ENCODE measurements at places on chromosomes 4 and X.

DNA sequence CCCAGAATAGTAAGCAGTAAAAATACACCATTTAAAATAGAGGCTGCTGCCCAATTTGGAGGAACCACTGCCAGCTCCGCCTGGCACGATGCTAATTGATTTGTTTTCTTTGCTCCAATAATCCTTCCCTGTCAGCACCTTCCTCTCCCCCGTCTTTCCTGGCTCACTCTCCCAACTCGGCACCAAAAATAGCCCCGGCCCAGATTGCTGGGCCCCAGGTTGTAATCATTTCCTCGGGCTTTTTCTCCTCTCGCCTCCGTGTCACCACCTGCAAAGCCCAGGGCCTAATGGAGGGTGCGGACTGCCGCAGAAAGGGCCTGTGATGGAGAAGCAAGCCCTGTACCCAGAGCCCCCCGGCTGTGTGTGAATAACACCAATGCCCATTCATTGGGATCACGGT, 197.6 kb upstream of the PSAPL1 start:
- DNase-seq: no peak

DNA sequence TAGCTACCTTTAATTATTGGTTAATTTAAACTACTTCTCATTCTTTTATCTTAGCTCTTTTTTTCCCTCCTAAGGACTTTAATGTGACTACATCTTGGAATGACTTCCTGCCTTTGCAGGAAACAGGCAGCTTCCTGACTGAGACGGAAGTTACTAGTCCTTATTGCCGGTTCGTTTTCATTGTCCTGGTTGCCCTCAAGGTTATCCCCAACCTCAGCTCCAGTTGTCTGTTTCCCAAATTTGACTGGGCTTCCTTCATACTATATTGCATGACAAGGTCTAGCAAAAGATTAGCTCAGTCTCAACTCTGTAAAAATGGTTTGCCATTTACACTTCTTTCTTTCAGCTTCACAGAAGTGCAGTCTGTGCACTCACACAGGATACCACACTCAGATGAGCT, 109.9 kb upstream of the DDX53 start:
- no peak for DNase-seq

GRCh38 chr4:43251841-43252240, 359.3 kb downstream of the GRXCR1 start:
- DNase-seq: no peak

DNA sequence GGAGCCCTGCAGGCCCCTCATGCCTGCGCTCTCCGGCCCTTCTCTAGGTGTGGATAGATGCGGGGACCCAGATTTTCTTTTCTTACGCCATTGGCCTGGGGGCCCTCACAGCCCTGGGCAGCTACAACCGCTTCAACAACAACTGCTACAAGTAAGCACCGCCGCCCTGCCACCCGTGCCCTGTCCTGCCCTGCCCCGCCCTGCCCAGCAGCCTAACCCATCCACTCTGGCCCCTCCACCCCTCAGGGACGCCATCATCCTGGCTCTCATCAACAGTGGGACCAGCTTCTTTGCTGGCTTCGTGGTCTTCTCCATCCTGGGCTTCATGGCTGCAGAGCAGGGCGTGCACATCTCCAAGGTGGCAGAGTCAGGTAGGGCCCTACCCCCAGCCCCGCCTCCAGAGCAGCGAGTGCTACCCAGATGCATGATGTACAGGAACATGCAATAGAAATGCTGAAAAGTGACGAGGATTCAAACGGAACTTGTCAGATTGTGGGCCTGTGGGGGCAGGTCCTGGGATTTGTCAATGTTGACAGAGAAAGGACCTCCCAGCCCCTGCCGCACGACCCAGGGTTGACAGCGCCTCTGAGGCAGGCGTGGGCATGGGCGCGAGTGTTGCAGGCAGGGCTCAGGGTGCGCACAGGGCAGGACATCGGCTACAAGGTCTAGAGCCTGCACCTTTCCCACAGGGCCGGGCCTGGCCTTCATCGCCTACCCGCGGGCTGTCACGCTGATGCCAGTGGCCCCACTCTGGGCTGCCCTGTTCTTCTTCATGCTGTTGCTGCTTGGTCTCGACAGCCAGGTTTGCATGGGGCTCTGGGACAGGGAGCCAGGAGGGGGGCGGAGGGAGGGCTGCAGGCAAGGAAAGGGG, 5.7 kb downstream of the SLC6A8 start:
- no peak for DNase-seq

GRCh38 chrX:12423346-12423745, 285.1 kb downstream of the FRMPD4 start:
- no peak for DNase-seq

DNA sequence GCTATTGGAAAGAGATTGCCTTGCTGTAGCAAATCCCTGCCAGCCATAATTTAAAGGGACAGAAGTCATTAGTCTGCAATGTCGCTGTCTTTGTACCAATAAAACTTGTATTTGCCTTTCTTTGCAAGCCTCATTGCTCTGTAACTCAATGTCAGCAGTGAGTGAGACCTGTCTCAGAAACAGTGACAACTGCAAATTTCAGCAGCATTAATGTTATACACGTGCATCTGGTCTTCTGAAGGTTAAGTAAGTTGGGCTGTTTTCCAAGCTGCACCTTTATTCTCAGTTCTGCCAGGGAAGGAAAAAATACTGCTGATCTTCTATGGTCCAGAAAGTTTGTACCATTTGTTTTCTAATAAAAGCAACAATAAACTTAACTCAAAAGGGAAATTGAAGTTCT, 543.1 kb downstream of the TRIML1 start:
- DNase-seq: no peak

DNA sequence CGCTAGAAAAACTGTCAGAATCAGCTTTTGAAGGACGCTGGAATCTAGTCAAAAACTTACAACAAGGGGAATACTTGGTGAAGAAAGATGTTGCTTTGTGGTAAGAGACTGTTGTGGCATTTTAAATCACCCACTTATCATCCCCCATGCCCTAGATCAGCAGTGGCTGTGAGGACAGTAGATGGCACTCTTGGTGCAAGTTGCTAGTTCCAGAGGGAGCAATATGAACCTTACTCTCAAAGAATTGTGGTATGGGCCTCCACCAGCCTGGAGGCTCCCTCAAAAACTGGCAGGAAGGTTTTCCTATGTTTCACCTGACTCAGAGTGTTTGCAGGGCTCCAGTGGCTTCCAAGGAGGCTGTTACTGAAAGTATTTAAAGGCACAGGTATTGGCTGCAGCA, 37.7 kb upstream of the SLC16A2 start:
- DNase-seq: peak; percentile 5

GRCh38 chrX:69510137-69510715, 6.1 kb downstream of the NALF2 start:
- DNase-seq: no peak

DNA sequence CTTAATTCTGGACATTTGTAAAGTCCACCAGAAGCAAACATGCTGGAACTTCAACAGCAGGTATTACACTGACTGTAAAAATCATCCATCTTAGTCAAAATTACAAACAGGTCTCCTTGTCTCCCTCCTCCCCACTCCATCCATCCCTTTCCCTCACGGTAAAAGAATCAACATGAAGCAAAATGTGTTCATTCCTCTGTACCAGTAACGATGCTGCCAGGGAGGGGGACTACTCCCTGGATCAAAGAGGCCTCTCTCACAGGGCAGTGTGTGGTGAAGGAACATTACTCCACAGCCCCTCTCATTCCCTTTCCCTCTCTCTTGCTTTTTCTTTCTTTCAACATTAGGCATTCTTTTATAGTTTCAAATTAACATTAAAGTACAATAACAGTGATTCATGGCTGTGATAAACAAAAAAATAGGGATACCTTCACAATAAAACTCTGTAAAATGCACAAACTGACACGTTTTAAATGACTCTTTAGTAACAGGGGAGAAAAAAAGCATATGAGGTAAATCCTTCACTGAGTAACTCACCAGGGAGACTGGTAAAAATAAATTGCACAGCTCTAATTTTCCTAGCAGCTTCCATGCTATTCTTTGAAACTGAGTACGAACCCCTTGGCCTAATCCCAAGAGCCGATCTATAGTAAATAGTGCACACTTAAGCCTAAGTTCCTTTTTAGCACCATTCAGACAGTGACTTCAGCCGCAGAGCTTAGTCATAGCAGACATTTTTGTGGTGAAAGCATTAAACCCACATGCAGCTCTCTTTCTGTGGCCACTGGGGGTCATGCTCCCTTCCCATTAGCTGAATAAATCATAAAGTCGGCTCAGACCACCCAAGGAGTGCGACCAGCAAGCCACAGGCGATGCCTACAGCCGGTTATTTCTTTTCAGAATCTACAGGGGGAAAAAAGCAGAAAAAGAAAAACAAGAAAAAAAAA, 215.6 kb upstream of the GYPA start:
- DNase-seq: peak; percentile 41

- no peak for DNase-seq
Measured at GRCh38 chr4:156439576-156440200, 486.0 kb upstream of the CTSO start.

DNA sequence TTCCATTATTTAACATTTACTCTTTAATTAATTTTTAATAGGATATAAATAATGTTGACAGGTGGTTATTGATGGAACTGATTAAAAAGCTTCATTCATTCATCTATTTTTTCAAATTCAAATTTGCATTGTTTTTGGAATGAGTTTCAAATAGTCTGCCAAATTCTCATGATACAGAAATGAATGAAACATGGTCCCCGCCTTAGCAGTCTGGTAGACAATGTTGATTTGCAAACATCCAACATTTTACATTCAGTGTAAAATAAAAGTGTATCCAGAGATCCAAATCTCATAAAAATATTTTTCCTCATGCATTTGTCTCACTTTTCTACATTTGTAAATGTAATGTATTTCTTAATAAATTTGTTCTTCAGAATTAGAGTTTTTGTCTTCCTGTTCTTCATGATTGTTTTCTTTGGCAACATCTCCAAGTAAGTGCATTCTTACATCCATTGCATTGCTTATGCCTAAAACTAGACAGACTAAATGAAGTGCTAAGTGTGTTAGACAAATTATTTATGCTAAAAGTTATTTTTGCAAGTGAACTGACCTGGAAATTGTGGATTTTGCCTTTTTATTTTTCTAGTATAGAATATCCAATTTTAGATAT, 142.3 kb downstream of the PCDH18 start:
- DNase-seq: no peak

GRCh38 chr4:53914313-53915016, 149.9 kb downstream of the CHIC2 start:
- DNase-seq: no peak

GRCh38 chr4:93317057-93317456, 511.5 kb upstream of the ATOH1 start:
- DNase-seq: no peak

DNA sequence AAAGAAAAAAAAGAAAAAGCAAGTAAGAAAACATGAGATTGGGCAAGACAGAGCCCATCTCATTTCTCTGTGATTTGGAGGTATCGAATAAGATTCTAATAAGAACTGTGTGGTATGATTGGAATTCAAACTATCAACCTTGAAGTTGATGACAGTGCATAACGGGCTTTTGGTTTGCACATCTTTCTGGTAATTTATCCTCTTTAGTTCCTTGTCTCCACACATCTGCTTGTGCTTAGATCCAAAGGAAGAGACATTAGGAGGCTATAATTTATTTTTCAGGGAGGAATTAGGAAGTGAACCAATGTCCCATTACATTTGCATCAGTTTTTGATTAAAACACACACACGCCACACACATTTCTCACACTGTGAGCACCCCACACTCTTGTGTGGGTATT, 149.9 kb downstream of the ARSF start:
- DNase-seq: no peak

- no peak for DNase-seq
Measured at GRCh38 chr4:26613735-26614134, 29.9 kb downstream of the TBC1D19 start.

- DNase-seq: no peak
Measured at GRCh38 chr4:87299898-87300297, 22.8 kb downstream of the HSD17B13 start.

DNA sequence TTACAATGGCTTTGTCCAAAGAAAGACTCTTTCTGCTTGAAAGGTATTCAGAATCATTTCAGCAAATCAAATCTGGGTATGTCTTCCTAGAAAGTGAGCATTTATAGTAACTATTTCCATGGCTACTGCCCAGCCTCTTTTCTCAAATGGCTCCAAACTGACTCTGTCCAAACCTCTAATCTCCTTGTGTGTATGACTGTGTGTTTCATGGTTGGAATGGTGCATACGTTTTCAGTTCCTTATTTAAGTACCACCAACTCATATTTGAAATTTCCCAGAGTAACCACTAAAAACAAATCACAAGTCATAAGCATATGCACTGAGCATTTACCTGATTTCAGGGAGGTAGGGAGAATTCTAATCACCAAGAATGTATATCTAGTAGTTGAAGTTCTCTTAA, 106.0 kb downstream of the TMEM144 start:
- no peak for DNase-seq

DNA sequence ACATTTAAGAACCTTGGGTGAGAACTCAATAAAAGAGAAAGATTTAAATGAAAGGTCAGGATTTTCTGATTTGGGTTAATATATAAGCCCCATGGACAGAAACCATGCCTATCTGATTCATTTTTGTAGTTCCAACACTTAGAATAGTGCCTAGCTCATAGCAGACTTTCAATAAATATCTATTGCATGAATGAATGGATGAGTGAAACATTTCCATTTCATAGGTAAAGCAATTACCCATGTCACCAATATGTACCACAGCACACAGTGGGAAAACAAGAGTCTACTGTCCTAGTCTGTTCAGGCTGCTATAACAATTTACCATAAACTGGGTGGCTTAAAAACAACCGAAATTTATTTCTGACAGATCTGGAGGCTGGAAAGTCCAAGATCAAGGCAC, 63.9 kb upstream of the PTPN13 start:
- no peak for DNase-seq

DNA sequence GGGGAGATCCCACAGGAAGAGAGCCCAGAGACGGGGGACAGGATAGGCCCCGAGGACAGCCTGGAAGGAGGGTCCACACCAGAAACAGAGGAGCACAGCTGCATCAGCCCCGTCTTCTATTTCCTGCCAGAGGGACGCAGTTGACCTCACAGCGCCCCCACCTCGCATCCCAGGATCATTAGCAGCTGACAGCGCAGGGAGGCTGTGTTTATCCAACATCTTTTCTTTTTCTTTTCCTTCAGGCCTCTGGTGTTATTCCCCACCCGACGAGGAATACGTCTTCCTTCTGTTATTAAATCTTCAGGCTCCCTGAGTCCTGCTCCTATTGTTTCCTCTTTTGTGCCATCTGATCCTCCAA, 75.4 kb downstream of the DCHS2 start:
- DNase-seq: no peak

DNA sequence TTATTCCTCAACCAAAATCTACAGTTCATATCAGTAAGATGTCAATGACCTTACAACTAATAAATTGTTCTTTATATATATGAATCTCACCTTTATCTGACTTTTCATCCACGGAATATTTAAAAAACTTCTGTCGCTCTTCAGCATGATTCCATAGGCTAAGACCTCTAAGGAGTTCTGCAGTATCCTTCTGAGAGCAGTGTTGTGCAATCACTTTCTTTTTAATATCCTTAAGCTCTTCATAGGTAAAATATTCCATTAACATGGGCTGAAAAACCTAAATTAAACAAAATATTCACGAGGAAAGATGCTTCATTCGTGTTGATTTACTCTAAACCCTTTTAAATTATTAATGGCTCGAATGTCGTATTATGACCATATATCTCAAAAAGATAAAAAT, 16.7 kb downstream of the FBXL5 start:
- no peak for DNase-seq

Measured in pulmonary artery endothelial cell (primary cell).